ENCODE measurements at places on chromosomes 7 and 10. TPM values are rescaled to one million over a fixed set of nuclear protein-coding genes. Genes with fewer than 3 reads are reported as not detected.

The CDH23 gene
- not detected for total RNA-seq

The C10orf105 gene
- 0.10 TPM for total RNA-seq

The ADGRA1 gene
- not detected for total RNA-seq

The OR9A2 gene
- not detected for total RNA-seq

The SCIN gene
- total RNA-seq: not detected

The STMP1 gene
- 27.4 TPM for total RNA-seq

The IDI2 gene
- total RNA-seq: not detected

The ELMO1 gene
- total RNA-seq: 0.29 TPM

The SVOPL gene
- not detected for total RNA-seq

The C1QL3 gene
- not detected for total RNA-seq

The ZNF37A gene
- total RNA-seq: 8.1 TPM

The NRAP gene
- not detected for total RNA-seq

The RAB19 gene
- total RNA-seq: not detected

The MRPS16 gene
- 61.4 TPM for total RNA-seq

The ANKRD1 gene
- total RNA-seq: 0.29 TPM

The GPR26 gene
- under 0.01 TPM for total RNA-seq

The ZNF138 gene
- total RNA-seq: 7.0 TPM

The GRB10 gene
- 44.9 TPM for total RNA-seq

The TMEM196 gene
- total RNA-seq: not detected

The TMEM225B gene
- 0.72 TPM for total RNA-seq

The CLDN4 gene
- 1.2 TPM for total RNA-seq

The ENKUR gene
- total RNA-seq: 0.10 TPM

The PRF1 gene
- total RNA-seq: not detected

The PAPOLB gene
- total RNA-seq: not detected

The ARF5 gene
- total RNA-seq: 252 TPM

The RTKN2 gene
- 9.9 TPM for total RNA-seq

The CYP2C18 gene
- not detected for total RNA-seq

The ATG9B gene
- total RNA-seq: not detected

The BBS9 gene
- 16.1 TPM for total RNA-seq

The NUTM2E gene
- not detected for total RNA-seq

The SPDYE6 gene
- not detected for total RNA-seq

The LGI1 gene
- total RNA-seq: not detected

The PLAU gene
- total RNA-seq: 188 TPM

The ADAMTS14 gene
- 10.1 TPM for total RNA-seq

The SPACDR gene
- total RNA-seq: 0.39 TPM

The BMS1 gene
- total RNA-seq: 9.9 TPM

All from RPMI7951 (cell line).